Left forelimb (tissue), 1 donor: ENCODE measurements at places on chromosomes 5 and 9.

DNA sequence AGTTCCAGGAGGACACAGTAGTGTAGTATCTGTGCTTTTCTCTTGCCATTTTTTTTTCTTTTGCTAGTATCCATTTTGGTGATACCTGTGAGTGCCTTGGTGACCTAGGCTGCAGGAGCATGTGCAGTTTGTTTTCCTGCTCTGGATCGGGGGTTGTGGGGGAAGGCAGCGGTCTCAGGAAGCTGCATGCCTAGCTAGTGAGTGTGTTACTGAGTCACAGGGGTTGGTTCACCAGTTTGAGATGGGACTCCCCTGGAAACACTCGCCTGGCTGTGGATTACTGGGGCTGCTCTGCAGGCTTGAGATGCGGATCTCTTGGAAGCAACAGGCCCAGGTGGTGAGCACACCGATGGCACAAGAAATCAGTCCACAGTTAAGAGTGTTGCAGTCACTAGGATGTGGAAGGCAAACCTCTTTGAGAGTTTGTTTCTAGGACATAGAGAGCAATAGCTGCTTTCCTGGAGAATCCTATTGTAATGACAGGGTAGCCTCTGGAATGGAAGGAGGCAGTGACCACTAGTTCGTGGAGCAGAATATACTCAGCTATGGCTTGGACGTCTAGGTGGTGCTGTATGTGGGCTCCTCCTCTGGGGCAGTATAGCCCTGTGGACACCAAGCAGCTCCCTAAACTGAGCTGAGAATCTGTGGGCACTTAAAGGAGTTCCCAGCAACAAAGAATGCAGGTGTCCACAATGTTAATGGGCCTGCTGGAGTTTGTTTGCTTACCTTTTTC, 20.0 kb upstream of the SPATA31E1 start:
- DNase-seq, result no peak

GRCh38 chr9:70398145-70398556, 16.3 kb downstream of the KLF9 start:
- DNase-seq, result no peak

- DNase-seq, result no peak
These were observed 36.5 kb downstream of the NSUN2 start for GRCh38 chr5:6596388-6596787.

DNA sequence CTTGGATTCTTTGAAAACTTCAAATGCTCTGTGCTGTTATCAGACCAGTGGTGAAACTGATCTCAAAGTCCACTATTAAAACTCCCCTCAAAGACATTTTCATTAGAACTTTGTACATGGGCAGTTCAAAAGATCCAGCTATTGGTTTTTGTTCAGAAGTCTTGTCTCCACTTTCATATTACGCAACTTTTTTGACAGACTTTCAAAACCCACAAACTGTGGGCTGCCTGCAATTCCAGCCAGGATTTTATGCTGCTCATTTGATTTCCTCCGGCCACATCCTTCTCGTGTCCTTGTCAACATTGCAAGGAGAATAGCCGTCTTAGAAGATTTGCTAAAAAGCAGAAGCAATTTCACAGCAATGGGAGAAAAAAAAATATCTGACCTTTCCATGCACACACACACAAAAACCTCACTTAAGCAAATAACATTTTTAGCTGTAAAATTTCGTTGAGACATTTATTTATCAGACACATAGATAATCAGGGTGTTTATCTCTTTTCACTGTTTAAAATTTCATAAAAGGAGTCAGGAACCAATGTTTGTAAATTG, 1990.5 kb downstream of the MAT2B start:
- no peak for DNase-seq

DNA sequence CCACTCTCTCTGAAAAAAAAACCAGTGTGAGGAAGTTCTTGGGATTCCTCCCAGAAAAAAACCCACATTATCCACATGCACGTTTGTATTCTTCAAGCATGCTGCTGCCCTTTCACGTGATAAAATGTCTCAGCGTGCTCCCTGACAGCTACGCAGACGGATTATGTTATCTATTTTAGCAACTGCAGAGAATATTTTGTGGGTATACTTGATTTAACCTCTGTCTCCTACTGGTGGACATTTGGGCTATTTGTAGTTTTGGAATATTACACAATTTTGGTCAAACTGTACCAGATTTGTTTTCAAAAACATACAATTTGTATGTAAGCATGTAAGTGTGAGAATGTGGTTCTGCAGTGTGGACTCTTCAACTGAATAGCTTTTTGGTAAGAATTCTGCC, 10.7 kb downstream of the PRRC2B start:
- no peak for DNase-seq

DNA sequence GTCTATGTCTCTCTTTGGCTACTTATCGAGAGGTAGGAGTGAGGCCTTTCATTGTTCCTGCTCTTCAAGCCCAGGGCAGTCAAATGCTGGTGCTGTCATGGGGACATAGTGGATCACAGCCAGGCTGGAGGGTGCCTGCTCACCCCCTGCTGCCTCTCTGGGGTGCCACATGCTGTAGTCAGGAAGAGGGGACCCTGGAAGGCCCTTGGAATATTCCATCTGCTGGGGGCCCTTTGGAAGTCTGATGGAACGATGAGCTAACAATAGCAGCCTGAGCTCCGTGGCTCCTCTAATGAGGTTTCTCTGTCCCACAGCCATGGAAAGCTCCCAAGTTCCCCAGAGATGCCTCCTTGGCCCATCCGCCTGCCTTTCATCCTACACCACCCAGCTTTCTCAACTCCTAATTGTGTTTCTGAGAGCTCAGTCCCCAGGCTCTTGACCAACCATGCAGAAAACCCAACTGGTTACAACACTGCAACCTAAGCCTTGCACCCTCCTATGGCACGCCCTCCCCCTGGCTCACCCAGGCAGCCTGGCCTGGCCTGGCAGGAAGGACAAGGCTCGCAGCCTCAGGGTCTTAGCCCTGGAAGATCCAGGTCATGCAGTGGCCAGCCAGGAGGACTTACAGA, 91.7 kb downstream of the NRG2 start:
- DNase-seq, result no peak

DNA sequence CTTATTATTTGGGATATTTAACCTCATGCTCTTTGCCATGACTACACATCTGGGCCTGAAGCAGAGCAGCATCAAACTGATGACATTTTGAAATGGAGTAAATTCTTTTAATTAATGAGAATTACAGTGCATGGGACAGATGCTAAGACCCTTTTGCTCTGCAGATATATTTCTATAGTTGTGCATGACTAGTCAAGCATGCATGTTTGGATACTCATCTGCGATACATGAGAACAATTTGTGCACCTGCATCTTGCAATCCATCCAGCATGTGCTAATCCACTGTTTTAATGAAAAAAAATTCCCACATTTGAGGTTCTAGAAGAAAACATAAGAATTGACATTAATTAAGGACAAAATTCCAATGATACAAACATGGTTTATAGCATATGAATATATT, 1047.6 kb upstream of the ACO1 start:
- DNase-seq, result no peak

DNA sequence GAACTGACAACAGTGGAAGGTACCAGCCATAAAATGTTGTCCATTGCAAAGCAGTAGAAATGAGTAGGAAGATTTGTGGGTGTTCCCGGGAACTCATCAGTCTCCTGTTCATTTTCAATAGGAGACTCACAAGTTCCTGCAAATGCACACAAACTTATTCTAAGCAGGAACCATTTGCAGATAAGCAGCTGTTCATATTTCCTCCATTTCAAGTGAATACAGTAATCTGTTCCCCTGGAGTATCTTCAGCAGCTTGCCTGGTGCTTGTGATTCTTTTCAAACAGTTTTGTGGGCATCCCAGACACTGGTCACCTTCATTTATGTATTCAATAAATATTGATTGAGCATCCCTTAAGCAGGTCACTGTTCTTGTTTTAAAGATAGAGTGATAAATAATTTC, 1315.5 kb upstream of the C9orf72 start:
- no peak for DNase-seq

GRCh38 chr5:170368586-170368985, 20.6 kb downstream of the KCNMB1 start:
- no peak for DNase-seq

DNA sequence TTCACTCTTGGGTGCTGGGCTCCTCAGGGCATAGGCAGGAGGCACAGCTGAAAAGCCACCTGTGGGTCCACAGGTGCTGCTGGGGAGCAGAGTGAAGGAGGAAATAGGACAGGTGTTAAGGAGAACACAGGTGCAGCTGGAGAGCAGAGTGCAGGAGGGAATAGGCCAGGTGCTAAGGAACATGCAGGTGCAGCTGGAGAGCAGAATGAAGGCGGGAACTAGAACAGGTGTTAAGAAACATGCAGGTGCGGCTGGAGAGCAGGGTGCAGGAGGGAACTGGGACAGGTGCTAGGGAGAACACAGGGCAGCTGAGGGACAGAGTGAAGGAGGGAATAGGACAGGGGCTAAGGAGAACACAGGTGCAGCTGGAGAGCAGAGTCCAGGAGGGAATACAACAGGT, 43.8 kb upstream of the PLEKHG4B start:
- DNase-seq, result no peak

GRCh38 chr5:140214831-140215230, 39.8 kb downstream of the CYSTM1 start:
- DNase-seq, result no peak

DNA sequence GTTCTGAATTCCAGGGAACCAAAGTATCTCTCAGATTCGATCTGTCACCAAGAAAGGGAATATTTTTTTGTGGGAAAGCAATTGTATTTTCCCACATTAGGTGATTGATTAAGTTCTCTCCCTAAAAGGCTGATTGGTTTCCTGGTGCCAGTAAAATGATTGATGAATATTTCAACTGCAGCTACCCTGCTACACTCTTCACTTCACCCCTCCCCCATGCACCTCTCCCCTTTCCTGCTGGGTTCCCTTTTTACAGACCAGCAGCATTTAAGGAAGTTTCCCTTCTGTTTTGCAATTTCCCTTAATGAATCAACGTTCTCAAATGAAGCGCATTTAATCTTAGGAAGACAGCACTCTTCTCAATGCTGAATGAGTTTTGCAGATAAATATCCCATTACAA, 13.1 kb downstream of the NR6A1 start:
- DNase-seq, result no peak

DNA sequence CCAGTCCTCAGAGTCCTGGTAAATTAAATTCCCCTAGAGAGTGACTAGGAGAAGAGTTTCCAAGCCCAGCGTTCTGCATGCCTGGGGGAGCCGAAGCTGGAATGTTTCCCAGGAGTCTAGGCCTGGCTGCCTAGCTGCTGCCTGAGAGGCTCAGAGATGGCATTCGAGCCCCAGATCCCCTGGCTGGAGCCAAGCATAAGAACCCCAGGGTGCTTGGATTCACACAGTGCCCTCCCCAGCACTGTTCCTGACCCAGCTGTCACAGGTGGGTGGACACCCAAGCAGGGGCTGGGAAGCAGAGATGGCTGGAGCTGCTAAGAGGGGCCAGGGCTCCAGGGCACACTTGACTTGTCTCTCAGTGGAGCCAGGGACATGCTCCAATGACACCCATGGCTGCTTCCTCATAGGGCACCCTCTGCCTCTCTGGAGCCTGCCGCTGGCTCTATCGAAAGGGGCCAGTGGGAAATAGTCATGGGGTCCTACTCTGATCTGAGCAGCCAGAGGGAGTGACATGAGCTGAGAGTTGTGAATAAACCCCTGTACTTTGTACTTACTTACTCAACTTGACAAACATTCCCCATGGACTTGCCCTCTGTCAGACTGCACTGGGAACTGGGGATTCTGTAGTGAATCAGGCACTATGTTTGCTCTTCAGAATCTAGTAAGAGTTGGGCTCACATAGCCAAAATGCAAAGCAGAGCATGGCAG, 62.6 kb upstream of the XPA start:
- no peak for DNase-seq

GRCh38 chr5:93915142-93915553, 173.7 kb upstream of the POU5F2 start:
- no peak for DNase-seq

GRCh38 chr5:173396311-173396993, 68.2 kb upstream of the STC2 start:
- DNase-seq, result no peak

GRCh38 chr5:133145436-133146170, 93.8 kb downstream of the HSPA4 start:
- DNase-seq, result no peak

- no peak for DNase-seq
These were observed 1163.8 kb downstream of the TAF11L14 start for GRCh38 chr5:18798058-18798457.

DNA sequence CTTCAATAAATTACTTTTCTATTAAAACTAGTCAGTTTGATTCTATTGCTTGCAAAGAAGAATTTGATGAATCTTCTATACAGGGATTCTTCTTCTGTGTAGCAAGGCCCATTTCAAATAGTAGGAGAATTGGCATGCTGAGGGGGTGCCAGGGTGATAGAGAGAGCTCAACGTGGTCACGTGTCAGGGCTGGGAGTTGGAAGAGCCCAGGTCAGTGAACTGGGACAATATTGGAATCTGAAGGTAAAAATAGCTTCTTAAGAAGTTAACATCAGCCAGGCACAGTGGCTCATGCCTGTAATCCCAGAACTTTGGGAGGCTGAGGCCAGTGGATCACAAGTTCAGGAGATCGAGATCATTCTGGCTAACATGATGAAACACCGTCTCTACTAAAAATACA, 64.1 kb upstream of the TLE1 start:
- DNase-seq, result no peak

DNA sequence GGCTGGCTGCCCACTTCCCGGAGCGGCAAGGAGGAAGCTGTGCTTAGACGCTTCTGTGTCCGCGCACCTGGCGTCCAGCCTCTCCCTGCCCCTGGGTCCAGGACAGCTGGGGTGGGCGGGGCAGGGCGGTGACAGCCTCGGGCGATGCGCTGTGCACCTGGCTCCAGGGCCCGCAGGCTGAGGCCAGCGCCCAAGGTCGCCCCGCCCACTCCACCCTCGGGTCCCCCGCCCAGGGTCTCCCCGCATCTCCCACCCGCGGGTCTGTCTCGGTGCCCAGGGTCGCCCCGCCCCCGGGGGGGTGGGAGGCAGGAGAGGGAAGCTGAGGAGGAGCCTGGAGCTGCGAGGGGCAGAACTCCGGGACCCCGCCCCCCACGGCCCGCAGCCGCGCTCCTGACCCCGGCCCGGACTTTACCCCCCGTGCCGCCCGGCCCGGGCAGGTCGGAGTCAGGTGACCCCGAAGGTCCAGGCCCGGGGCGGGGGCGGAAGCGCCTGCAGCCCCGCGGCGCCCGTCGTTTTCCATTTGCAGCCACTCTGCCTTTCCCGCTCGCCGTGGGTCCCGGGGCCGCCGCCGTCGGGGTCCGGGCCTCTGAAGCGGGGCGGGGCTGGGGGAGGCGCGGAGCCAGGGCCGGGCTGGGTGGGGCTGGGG, at the start of gene ENTPD8:
Gene ENTPD8 (minus strand): TSS at position 69 of the 646 bp plus-strand sequence. CDS start 3,072 bp downstream, outside the sequence.
- DNase-seq, result no peak

- no peak for DNase-seq
These were observed 503.3 kb upstream of the GRIA1 start for GRCh38 chr5:152987131-152987530.

DNA sequence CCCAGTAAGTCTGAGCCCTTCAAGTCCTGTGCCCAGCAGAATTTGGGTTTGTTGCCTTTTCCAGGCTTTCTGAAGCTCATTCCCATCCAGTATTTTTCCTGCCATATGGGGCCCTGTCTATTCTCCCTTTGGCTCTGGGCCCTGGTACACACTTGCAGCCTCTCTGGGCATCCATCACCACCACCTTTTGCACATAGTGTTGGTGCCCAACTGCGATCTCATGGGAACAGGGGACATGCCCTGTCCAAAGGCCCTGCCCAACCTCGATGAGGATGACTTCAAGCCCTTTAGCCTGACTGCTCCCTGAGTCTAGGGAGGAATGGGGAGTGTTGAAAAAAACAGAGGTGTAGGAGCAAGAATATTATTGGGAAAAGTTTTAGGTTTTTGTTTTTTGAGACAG, 11.5 kb downstream of the RGS3 start:
- DNase-seq, result peak; percentile 31

- DNase-seq, result no peak
These were observed 59.1 kb upstream of the HRH2 start for GRCh38 chr5:175598774-175599173.

GRCh38 chr9:113737517-113738271, 138.4 kb upstream of the ZNF618 start:
- no peak for DNase-seq
